ENCODE measurements at places on chromosomes 13 and 19.

DNA sequence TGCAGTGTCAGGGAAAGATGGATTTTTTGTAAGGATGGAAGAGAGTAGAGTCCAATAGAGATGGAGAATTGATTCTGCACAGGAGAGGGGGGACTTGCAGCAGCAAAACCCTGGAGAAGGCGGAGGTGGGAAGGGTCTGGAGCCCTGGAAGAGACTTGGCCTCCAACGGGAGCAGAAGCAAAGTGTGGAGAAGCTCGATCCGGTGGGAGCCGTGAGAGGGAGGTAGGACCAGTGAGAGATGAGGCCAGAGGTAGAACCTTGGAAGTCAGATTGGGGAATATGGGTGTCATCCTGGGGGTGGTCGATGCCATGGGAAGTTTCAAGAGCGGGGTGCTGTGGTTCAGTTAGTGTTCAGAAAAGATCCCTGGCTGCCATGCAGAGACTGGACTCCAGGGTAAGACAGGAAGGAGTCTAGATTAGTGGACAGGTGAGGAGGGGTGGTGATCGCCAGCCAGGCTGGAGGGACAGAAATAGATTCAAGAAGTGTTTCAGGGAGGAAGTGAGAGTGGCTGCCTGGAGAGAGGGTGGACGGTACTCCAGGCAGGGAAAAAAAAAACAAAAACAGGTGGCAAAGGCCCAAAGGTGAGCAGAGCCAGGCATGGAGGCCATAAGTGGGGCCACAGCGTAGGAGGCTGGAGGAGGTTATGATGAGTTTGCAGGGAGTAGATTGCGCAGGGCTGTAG lies 2.6 kb downstream of the PPP5C start:
- DNase-seq = no peak

DNA sequence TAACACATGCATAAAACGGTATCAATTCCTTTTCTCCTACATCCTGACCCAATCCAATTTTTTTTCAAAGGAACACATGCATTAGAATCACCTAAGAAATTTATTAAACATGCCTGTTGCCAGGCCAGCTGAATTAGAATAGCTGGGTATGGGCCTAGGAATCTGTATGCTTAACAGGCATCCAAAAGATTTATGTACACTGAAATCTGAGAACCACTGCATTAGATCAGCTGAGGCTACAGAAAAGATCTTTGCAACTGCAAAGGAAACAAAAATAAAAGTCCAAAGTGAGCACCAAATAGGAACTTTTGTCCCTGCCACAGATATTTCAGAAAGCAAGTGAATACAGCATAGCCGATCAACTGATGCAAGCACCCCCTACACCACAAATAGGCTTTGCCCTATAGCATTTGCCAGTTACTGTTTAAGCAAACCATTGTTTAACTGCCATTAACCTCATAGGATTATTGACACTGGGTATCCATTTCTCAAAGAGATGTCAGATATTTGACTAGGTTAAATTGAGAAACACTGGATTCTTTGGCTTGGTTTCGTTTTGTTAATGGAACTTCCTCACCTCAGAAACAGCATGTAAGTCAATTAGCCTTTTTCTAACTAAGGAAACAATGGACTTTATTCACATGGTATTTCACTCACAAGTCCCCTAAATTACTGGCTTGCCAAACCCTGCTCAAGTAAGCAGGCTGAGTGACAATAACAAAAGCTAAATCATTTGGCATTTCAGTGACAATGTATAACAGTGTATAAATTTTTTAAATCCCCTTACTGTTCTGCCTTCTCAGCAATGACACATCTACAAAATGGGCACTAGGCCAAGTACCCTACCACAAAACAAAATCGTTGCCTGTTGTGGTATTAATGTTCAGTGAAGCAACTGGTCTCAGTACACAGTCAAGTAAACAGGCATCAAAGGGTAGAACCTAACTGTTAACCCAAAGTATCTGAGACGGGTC lies 67.8 kb downstream of the SUCLA2 start:
- DNase-seq = no peak

- peak; percentile 63 for DNase-seq
These were observed 441 bp upstream of the ZNF559 start for GRCh38 chr19:9323557-9323918.

- DNase-seq = no peak
These were observed 3.5 kb upstream of the MED26 start for GRCh38 chr19:16631465-16631864.

GRCh38 chr13:51041126-51041525 lies 69.9 kb downstream of the C13orf42 start:
- DNase-seq = no peak

DNA sequence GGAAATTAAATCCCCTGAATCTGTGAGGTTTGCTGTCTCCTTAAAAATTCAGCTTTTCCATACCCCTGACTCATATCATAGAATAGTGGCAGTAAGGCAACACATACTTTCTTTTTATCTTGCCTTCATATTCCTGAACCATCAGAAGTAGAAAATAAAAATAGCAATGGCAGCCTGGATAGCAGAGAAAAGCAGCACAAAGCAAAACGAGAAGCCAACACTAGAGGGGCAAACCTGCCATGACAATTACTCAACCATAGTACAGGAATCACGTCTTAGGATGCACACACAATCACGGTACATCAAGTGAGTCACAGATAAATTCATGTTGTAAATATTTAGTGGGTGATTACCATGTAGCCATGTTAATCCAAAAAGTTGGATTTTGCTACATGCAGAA lies 343.0 kb downstream of the ITGBL1 start:
- no peak for DNase-seq

DNA sequence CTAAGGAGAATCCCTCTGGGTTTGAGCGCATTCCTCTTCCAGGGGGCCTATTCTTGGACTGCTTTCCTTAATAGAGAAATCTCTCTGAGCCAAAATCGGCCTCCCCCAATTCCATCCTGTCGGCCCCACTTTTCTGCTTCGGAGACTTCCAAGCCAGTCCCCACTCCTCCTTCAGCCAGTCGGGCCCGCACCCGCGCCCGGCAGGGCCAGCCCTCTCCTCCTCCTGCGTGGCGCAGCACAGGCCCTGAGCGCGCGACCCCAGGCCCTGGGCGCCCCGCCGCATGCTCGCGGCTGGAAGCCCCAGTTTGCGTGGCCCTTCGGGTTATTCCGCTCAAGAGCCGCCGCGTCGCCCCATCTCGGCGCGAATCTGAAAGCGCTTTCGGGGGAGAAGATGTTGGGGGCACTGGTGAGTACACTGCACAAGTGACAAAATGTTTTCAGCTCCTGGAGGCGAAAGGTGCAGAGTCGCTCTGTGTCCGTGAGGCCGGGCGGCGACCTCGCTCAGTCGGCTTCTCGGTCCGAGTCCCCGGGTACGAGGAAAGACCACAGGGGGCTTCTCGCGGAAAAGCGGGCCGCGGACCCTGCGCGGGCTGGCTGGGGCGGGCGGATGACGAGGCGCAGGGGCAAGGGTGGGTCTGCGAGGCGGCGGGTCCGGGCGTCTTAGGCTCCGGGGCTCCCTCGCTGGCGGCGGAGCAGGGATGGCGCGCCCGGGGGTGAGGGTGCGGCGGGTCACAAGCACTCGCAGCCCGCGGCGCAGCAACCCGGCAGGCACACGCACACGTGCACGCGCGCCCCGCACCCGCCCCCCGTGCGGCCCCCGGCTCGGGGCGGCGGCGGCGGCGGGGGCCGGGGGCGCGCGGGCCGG lies at the start of gene IL17D:
IL17D (plus strand) TSS at position 785 of the 865 bp plus-strand sequence. CDS start 303 bp downstream, outside the sequence.
- no peak for DNase-seq

DNA sequence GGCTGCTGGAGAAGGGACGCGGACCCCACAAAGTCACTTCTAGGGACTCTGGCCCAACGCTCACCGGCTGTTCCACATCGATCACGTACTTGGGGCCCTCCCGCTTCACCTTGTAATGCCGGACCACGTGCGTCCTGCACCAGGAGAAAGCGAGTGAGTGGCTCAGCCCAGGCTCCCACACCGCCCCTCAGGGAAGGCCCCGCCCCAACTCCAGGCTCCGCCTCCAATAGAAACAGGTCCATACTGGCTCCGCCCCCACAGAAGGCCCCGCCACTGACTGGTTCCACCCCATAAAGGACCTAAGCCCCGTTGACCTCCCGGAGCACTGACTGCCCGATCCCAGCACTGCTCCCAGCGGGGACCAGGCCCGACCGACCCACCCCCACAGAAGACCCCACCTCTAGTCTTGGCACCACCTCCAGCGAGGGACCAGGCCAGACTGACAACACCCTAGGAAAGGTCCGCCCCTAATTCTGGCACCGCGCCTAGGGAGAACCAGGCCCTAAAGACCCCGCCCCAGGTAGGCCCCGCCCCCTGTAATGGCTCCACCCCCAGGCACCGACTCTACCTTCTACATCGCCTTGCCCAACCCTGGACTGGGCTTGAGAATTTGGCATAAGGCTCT lies 11.3 kb downstream of the STAP2 start:
- no peak for DNase-seq
